ENCODE measurements at places on chromosomes 2 and 18.

GRCh38 chr2:56217106-56217505 lies 33.3 kb downstream of the CCDC85A start:
- DNase-seq, result no peak

DNA sequence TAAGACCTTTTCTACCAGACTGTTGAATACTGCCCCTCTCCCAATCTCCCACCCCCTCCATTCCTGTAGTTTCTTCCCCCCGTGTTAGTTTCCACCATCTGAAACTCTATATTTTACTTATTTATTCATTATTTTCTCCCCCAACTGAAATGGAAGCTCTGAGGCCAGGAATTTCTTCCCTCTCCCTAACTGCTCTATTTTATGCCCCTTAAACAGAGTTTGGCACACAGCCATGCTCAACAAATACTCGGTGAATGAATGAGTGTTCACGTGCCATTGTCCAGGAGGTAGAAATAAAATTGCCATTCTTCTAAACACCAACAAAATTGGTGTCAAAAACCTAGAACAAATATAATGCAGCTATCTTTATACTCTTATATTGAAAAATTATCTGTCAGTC lies 5.6 kb downstream of the ITGB1BP1 start:
- DNase-seq, result no peak

GRCh38 chr2:204129591-204130294 lies 193.2 kb downstream of the ICOS start:
- DNase-seq, result no peak

GRCh38 chr2:168710754-168711467 lies 91.5 kb upstream of the NOSTRIN start:
- DNase-seq, result no peak

DNA sequence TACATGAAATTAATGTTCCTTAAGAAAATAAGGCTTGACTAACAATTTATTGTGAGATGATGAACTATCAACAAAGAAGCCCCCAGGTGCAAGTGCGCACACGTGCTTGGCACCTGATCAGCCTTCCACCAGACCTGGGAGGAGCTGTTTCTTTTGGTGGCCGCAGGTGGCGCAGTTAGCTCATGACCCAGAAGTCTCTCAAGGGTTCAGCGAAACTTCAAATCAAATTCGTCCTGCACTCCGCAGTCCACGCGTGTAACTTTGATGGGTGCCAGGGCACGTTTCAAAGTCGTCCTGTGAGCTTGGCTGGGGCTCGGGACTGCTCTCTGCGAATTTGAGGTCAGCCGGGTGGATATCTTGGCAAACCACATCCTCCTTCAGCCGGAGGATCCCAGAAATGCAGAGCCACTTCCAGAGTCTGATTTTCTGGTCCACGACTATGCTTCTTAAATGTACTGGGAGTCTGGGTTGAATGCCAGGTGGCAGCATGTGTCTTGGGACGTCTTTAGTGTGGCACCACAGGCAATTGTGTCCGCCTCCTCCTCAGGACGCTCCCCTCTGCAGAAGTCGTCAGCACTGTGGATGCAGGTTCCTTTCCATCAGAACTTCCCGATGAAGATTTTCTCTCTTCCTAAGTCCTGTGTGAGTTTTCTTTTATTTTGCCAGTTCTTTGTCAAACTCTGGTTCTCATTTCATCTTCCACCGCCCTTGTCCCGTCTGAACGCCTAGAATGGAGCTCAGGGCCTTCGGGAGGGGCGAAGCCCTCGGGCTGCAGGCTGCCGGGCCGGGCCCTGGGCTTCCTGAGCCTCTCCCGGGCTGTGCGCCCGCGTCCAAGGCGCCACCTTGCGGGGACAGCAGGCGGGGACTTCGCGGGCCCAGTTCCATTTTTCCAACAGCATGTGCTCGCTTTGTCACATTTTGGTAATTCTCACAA lies 61.3 kb upstream of the RAPGEF4 start:
- no peak for DNase-seq

DNA sequence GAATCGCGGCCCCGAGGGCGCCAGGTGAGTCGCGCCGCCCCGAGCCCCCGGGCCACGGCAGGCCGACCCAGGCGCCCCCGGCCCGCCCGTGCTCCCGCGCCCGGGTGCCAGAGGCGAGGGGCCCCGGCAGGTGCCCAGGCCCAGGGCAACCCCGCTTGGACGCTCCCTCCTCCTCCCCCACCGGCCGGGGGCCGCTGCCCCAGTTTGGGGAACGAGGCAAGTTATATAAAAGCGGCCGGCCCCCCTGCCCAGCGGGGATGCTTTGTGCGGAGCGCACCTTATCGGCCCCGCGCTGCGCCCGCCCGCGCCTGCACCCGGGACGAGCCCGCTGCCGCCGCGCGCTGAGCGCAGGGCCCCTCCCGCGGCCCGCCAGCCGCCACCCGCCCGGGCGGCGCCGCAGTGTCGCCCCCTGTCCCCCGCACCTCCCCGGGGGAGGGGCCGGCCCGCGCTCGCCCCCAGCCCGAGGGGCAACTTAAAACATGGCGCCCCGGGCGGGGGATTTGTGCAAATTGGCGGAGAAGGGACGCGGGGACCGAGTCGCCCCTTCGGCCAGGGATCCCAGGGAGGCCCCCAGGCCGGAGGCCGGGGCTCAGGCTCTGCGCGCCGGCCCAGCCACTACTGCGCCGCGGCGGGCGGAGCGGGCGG lies 639 bp downstream of the EPB41L3 start:
- no peak for DNase-seq

DNA sequence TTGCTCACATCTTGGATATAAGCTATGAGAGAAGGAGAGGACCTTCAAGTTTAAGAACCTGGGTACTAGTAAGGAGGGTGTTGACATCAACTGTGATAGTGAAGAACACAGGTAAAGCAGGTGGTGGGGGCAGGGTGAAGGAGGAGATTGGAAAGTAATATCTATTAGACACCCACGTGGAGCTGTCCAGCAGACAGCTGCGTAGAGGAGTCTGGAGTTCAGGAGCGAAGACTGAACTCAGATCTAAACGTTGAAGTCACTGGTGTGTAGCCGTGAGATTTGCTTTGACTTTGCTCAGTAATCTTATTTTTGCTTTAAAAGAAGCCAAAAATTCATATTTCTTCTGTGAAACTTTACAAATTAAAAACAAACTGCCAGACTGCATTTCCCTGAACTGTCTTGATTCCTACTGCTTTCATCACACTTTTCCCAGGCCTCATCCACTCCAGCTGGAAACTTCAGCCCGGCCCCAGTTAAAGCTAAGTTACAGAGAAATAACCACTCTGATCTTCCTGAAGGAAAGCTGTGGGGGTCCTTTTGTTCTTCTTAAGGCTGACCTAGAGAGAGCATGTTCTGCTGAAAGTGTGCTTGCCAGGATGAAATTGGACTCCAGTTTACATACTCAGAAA lies 533.3 kb downstream of the CNTNAP5 start:
- DNase-seq, result no peak

DNA sequence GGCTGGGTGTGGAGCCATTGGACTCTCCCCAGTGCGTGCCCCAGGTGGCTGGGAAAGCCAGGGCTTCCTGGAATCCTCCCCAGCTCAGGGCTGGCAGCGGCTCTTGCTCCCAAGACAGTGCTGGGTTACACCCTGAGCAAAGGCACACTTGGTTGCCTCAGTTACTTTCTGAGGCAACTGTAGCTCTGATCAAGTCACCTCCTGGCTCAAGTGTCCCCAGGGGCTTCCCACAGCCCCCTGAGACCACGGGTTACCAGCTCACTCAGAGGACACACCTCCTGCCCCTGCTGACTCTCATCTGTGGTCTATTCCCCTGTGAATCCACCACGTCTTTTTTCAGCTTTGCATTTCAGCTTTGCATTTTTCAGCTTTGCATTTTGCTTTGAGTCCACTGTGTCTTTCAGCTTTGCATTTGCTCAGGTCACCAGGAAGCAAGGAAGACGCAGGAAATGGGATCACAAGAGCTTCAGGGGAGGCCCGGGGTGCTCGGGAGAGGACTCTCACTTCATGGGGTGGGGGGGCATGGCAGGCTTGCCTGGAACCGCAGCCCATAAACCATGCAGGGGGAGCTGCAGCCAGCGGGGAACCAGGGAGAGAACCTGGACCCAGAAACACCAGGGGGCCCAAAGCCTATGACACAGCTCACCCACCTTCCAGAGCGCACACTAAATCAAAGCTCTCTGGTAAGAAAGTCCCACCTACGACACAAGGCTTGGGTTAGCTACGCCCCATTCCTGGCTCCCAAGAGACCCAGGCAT lies 138.0 kb upstream of the ASB18 start:
- DNase-seq, result no peak

DNA sequence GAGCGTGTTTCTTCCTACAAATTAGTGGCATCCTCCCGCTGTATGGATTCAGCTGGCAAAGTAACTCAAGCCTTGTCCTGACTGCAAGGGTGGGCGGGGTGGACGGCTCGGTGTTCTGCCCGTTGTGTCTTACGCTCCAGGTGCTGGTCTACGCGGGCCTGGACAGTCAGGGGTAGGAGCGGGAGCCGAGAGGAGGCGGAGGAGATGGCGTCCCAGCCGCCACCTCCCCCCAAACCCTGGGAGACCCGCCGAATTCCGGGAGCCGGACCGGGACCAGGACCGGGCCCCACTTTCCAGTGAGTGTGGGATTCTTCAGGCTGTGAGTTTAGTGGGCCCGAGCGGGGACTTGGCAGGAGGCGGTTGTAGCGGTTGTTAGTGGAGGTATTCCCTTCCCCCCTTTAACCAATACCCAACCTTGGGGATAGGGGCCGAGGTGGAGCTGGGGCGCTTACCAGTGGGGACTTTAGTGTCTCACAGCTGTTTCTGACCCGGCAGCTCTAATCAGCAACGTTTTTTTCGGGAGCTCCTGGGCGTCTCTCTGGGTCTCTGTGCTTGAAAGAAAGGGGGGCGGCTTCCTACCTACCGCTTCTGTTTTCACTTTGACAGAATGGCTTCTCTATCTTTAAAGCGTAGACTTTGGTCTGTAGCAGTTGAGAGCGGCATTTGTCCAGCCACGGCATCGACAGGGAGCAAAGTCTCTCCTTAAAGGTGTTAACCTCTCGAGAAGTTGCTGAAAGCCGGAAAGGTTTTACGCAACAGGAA lies at the start of the genes PEX13 and PUS10:
Gene PEX13 (plus strand): TSS at position 165 of the 762 bp plus-strand sequence. CDS start 40 bp downstream, at position 205.
Gene PUS10 (minus strand): TSS at position 700 of the 762 bp plus-strand sequence. CDS start 6,365 bp downstream, outside the sequence.
- peak; percentile 68 for DNase-seq

- DNase-seq, result no peak
These were observed 56.4 kb upstream of the RBM44 start for GRCh38 chr2:237742191-237742590.

GRCh38 chr2:231611273-231612108 lies 18.8 kb downstream of the TEX44 start:
- DNase-seq, result peak; percentile 60

DNA sequence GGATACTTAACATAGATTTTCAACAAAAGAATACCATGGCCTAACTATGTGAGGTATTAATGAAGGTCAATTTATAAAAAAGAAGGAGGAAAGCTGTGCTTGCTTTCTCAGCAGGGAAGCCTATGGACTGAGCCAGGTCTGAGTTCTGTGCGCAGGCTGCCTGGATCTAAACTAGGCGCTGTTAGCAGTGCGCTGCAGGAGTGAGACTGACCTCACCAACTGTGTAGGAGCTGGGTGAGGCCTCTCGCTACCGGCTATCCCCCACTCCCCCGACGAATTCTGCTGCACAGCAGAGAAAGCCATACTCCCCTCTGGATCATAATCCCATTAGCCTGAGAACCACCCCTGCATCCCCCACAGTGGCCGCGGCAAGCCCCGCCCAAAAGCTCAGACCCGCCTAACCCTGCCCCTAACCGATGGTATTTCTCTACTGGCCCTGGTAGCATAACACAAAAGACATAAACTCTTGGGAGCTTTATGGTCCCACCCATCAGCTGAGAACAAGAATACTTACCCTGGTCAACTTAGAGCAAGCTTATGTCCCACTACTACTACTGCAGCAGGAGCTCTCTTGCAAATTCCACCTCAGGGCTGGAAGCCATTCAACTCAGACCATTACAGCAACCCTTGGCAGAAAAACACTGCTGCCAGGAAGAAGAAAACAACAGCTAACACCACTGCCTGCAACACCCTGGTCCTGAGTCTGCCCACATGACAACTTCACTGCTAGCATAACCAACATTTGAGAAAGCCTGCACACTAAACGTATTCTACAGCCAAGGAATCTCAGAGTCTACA lies 28.0 kb downstream of the SULT1C2 start:
- DNase-seq, result no peak

- no peak for DNase-seq
These were observed 158.0 kb upstream of the RAB6C start for GRCh38 chr2:129821445-129821844.

- DNase-seq, result no peak
These were observed 2.5 kb upstream of the YPEL5 start for GRCh38 chr2:30144260-30144659.

GRCh38 chr2:239625971-239626734 lies 225.3 kb upstream of the HDAC4 start:
- no peak for DNase-seq

DNA sequence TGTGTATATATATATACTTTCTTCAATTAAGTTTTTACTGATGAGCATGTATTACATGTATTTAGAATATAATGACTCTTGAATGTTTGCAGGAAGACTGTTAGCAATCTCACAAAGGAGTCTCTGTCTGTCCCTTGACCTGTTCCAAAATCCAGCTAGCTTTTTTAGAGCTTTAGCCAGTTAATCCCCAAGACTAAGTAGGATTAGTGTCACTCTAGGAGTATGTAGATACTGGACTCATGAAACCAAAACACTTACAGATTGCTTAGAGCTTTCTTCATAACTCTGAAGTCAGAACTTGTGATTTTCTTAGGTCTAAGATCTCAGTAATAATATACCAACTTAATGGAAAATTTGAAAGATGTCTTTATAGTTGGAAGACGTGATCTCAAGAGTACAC lies 2.2 kb downstream of the UBXN4 start:
- no peak for DNase-seq

- no peak for DNase-seq
These were observed 32.8 kb upstream of the MYO3B start for GRCh38 chr2:170145191-170145590.

- DNase-seq, result peak; percentile 16
These were observed 257.7 kb downstream of the PTGR3 start for GRCh38 chr18:74951165-74951760.

DNA sequence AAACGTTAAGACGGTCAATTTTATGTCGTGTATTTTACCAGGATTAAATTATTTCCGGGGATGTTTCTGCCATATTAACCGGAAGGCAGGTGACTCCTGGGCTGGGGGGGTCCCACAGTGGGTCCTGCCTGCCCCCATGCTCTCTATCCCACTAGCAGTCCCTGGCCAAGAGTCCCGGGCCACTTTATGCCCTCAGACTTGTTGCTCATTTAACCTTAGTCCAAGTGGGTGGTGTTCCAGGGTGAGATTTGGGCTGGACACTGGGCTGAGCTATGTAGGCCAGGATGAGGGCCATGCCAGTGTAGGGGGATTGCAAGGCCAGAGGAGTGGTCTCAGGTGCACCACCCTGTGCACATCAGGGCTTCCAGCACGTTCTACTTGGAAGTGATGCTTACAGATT lies 24.1 kb downstream of the TWIST2 start:
- DNase-seq, result no peak
